ENCODE measurements at places on chromosomes 5 and 9.

GRCh38 chr5:177140312-177140711 lies 6.7 kb downstream of the NSD1 start:
- DNase-seq, result no peak

- no peak for DNase-seq
Observed at GRCh38 chr5:72597456-72597948, 90.3 kb upstream of the ZNF366 start.

DNA sequence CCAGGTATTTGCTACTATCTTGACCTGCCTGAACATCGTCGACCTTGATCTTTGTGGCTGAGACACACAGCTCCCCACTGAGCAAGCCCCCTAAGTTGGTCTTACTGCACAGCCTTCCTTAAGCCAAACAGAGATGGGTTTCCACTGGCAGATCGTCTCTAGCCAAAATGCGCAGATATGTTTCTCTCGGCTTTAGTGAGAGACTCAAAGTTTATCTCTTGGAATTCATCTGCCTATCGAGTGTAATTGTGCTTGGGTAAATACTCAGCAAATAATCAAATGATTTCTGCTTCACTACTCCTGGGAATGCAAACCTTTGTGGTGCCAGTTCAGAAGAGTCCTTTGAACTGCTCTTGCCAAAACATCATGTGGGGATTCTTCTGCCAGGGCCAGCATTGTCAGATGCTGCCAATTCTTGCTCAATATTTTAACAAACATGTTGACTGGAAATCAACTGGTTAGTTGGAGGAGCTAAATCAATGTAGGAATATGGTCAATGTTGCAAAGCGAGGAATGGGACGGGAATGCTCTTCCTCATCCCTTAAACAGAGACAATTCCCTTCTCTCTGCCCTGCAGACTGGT lies 141.2 kb upstream of the SLC28A3 start:
- no peak for DNase-seq

GRCh38 chr5:150751096-150751891 lies 7.5 kb downstream of the DCTN4 start:
- DNase-seq, result no peak

DNA sequence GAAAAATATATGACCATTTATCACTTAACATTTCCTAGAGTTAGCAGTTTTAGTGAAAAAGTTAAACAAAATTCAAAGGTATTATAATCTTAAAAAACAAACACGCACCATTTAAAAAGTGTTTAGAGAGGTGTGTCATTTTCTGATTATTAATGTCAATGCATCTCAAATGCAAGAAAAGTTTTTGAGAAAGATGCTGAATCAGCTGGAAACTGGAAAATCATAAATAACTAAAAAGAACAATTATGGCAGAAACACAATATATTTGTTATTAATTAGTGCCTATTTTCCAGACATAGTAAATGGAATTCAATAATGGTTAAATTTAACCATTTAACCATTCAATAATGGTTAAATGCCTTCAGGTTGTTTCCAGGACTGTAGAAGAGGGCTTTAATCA lies 64.9 kb downstream of the RICTOR start:
- no peak for DNase-seq

DNA sequence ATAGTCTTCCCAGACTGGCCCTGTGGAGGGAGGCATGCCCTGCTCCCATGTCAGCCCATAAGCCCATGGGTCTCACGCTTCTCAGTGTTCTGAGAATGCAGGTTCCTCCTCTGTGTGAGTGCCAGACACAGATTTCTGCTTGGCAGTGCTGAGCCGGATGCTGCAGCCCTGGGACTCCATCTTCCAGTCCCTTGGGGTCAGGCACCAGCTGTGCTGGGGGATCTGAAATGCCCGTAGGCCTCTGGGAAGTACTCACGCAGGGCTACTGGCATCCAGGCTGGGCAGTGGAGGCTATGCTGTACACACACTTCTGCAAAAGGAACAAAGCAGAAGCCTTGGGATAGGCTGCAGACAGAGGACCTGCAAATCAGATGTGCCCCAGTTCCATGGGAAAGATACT lies 1944.6 kb downstream of the EFNA5 start:
- DNase-seq, result no peak

- no peak for DNase-seq
Observed at GRCh38 chr5:61401726-61402125, 69.7 kb downstream of the ZSWIM6 start.
